Activated CD4-positive, alpha-beta T cell treated with anti-CD3 and anti-CD28 coated beads, Interleukin-2, amount 50 U/mL, for 48 hours (primary cell): ENCODE measurements at places on chromosomes 2 and 18.
A peak's percentile ranks its signal among the peaks of the same experiment; 100 is the strongest.

- DNase-seq = no peak
These were observed 96.5 kb downstream of the PTPRM start for GRCh38 chr18:7663366-7664312.

DNA sequence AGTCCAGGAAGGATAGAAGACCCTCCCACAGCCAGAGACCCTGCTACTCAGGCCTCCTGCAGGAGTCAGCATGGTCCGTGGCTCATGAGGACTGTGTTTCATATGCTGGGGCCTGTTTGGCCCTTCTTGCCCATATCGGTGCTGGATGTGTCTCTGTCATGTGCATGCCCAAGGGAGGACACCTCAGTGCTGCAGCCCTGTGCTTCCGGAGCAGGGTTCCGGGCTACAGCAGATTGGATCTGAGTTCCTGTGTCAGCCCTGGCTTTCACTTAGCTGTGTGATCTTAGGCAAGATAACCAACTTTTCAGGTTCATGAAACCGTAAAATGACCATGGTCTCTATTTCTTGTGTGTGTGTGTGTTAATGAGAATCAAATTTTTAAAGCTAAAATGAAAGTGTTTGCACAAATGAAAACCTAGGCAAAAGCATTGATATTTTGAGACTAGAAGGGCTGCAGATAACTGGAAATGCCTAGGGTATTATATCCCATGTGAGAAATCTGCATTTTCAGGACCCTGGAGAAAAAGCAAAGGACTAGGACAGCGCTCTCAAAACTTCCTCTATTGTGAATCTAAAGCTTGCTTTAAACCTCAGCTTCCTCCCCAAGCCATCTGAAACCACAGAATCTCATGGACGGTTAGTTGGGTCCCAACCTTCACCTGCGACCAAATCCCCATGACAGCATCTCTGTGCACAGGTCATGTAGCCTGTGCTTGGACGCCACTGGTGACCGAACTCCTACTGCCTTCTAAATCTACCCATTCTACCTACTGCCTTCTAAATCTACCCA, 58.8 kb upstream of the CAPN13 start:
- no peak for DNase-seq

- no peak for DNase-seq
These were observed 76.0 kb downstream of the FAM124B start for GRCh38 chr2:224325941-224326340.

DNA sequence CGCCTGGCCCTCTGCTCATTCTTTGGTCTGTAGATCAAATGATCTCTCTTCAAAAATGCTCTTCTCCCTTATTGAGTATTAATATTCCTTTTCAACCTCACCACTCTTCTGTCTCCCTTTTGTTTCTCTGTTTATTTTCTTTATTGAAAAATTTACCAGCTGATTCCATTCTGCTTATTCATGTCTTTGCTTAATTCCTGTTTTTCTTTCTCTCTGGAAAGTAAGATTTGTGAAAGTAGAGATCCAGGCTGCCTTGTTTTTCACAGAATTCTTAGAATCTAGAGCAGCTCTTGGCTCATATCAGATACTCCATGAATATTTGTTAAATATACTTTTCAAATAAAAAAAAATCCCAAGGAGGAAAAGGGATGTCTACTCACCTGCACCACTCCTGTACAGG, 157.0 kb downstream of the DOCK10 start:
- DNase-seq = no peak

GRCh38 chr2:16228471-16228870, 288.1 kb downstream of the MYCN start:
- no peak for DNase-seq

GRCh38 chr18:54948350-54948837, 10.9 kb downstream of the CCDC68 start:
- DNase-seq = no peak

DNA sequence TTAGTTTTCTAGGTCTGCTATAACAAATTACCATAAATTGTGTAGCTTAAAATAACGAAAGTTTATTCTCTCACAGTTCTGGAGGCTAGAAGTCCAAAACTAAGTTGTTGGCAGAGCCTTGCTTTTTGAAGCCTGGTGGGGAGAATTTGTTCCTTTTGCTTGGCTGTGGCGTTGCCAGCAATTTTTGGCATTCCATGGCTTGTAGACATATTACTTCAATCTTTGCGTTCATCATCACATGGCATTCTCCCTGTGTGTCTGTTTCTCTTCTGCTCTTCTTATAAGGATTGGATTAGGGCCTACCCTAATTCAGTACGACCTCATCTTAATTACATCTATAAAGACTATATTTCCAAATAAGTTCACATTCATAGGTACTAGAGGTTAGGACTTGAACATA, 217.7 kb downstream of the MBD5 start:
- DNase-seq = no peak

GRCh38 chr2:181790716-181791649, 100.5 kb upstream of the ITPRID2 start:
- DNase-seq = peak; percentile 15

DNA sequence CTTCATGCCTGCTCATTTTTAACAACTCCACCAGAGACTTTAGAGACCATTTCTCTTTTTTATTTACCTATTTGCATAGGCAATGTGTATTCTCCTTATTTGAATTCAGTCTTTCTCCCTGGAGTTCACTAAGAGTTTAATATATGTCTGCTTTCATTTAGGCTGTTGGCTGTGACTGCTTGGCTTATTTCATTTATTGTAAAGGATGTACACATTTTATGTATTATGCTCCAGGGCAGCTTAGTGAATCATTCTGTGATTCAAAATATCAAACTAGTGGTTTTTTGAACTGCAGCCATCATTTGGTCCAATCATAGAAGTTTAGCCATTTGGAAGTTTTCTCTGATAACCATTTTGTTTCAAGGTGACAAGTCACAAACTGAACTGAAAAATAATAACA, 229.6 kb downstream of the LPIN1 start:
- DNase-seq = no peak

GRCh38 chr18:23033056-23033455, 99.9 kb downstream of the RBBP8 start:
- no peak for DNase-seq

- DNase-seq = no peak
These were observed 43.0 kb upstream of the CYBRD1 start for GRCh38 chr2:171479154-171479814.

- DNase-seq = no peak
These were observed 607 bp upstream of the UBE2F start for GRCh38 chr2:237966250-237966564.

GRCh38 chr2:47301277-47301618, 101.7 kb upstream of the MSH2 start:
- DNase-seq = no peak

GRCh38 chr2:239276851-239277250, 124.0 kb downstream of the HDAC4 start:
- DNase-seq = no peak
